ENCODE measurements at places on chromosomes 3 and 15.
A peak's percentile ranks its signal among the peaks of the same experiment; 100 is the strongest.

- DNase-seq, result no peak
These were observed 174.5 kb downstream of the CACNA1D start for GRCh38 chr3:53668872-53669271.

DNA sequence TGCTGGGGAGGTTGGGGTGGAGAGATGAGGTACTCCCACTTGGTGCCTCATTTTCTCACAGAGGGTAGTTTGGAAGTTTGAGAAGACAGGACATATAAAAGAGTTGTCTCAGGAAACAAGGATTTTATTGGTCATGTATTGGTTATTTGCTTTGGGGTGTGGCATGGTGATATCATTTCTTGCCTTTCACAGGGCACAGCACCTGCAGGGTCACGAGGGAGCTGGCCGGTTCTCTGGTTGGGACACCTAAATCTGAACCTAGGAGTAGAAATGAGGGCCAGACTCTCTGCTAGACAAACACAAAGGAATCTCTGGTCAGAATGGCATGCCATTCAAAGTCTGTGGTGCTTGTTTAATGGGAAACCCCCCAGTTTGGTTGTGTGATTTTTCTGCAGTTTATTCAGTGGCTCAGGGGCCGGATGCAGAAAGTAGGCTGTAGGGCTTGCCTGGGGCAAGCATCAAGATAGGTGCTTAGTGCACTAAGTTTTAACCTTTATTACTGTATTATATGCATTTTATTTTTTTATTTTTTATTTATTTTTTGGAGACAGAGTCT is 237.7 kb upstream of the EIF1B start:
- DNase-seq, result no peak

- no peak for DNase-seq
These were observed 1.4 kb downstream of the FAM227B start for GRCh38 chr15:49619226-49619625.

- DNase-seq, result no peak
These were observed 98.6 kb downstream of the MESD start for GRCh38 chr15:80891006-80891405.

DNA sequence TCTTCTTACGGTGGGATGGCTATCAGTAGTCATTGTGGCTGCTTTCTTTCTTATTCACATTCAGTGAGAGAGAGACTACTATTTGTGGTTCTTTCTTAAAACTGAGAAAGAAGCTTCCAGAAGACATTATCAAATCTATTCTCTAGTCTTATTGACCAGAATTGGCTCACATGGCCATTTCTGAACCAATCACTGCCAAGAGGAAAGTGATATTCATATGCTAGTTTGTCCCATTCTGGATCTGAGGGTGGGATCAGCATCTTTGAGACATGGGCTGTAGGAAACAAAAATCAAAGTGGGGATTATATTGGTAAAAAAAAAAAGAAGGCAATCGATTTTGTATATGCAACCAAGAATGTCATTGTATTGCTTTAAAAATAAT is 106.4 kb upstream of the RASGRP1 start:
- no peak for DNase-seq

- no peak for DNase-seq
These were observed 314.5 kb downstream of the TLE3 start for GRCh38 chr15:69783211-69783610.

DNA sequence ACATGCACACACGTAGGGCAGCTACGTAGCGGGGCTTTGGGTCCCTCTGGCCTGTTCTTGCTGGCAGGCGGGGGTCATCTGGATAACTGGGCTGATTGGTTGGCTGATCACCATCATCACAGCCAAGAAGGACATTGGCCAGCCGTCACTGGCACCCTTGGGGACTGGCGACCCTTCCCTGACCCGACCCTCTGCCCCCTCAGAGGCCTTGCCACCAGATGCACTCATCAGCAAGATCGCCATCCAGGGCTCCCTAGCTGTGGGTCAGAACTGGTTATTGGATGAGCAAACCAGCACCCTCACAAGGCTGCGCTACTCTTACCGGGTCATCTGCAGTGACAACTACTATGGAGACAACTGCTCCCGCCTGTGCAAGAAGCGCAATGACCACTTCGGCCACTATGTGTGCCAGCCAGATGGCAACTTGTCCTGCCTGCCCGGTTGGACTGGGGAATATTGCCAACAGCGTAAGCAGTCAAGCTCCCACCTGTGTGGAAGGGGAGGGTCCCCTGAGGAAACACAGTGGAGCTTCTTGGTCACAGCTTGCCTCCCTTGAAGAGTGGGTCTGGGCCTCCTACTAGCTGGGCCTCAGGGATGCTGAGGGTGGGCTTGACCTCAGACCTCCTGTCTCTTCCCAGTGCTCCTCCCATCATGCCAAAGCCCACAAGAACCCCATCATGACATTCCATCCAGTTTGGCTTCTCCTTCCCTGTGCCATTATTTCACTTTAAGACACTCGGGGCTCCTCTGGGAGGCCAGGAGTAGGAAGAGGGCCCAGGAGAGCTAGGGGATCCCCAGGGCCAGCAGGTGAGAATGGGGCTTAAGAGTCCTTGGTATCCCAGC is 2.4 kb downstream of the DLL4 start:
- no peak for DNase-seq

DNA sequence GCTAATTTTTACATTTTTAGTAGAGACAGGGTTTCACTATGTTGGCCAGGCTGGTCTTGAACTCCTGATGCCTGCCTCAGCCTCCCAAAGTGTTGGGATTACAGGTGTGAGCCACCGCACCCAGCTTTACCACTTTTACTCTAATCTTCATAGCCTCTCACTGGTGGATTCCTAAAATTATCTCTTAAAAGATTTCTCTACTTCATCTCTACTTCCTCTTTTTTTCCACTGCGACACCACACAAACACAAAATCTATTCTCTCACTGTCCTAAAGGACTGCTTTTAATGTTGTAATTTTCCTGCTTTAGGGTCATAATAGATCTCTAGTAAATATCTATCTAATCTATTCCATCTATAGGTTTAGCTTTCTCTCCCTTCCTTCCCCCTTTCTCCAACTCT is 34.0 kb upstream of the TBL1XR1 start:
- no peak for DNase-seq

DNA sequence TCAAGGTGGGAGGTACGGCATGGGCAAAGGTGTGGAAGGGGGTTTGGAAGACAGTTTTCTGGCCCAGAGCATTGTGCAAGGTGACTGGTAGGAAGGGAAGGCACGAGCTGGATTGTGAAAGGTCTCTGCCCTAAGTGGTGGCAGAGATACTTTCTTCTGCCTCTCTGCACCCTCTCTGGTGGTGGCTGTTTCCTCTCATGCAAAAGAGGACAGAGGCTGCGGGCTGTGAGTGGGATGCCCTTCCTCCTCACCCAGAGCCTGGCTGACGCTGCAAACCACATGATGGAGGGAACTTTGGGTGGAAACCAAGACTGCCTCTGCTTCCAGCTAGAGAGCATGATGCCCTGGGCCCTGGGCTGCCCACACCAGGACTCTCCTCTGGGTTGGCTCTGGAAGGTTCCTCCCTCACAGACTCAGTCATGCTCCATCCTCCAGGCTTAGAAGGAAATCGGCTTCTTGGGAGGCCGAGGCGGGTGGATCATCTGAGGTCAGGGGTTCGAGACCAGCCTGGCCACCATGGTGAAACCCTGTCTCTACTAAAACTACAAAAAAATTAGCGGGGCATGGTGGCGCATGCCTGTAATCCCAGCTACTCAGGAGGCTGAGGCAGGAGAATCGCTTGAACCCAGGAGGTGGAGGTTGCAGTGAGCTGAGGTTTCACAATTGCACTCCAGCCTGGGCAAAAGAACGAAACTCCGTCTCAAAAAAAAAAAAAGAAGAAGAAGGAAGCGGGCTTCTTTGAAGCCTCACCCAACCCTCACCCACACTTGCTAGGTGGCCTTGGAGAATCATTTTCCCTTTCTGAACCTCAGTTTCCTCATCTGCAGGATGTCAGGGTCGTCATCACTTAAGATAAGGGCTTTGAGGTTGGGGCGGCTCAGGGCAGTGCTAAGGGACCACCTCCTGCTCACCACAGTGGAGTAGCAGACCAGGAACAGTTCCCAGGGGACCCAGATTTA is 8.3 kb downstream of the PSTPIP1 start:
- no peak for DNase-seq

GRCh38 chr15:43215961-43216360 is 4.9 kb downstream of the EPB42 start:
- no peak for DNase-seq

GRCh38 chr3:94413336-94414108 is 350.7 kb downstream of the NSUN3 start:
- no peak for DNase-seq

GRCh38 chr3:113831103-113831355 is 7.6 kb upstream of the GRAMD1C start:
- DNase-seq, result no peak

GRCh38 chr3:188863999-188864406 is 307.8 kb upstream of the TPRG1 start:
- DNase-seq, result no peak

- no peak for DNase-seq
These were observed 37.0 kb upstream of the CORO2B start for GRCh38 chr15:68541743-68542142.

DNA sequence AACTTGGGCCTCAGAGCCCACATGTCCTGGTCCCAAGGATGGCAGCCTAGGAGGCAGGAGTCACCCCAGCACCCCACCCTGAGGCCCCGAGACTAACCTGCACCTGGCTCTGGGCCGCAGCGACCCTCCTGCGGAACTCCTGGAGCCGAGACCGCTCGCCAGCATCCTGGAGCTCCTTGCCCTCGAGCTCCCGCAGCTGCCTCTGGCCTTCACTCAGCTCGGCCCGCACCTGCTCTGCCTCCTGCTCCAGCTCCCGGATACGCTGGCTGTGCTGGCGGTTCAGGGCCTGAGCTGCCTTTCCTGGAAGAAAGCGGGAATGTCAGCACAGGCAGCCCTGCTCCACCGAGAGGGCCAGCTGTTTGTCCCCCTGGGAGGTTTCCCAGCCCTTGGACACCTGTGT is 13.2 kb downstream of the KIF7 start:
- no peak for DNase-seq

GRCh38 chr3:52880474-52880873 is 16.9 kb downstream of the STIMATE start:
- no peak for DNase-seq

DNA sequence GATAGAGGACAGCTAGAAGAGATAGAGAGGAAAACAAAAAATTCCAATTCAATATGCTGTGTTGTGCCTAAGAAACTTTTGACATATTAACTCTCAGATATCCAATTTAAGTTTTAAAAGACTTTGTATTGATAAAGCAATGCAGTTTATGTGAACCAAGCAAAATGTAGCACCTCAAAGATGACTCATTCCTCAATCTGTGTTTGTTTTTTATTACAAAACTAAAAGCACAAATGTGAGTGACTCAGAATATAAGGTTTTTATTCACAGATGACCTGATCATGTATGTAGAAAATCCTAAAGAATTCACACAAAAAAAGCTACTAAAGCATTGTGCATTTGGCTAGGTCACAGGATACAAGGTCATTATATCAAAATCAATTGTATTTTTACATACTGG is 11.1 kb downstream of the HCLS1 start:
- no peak for DNase-seq

DNA sequence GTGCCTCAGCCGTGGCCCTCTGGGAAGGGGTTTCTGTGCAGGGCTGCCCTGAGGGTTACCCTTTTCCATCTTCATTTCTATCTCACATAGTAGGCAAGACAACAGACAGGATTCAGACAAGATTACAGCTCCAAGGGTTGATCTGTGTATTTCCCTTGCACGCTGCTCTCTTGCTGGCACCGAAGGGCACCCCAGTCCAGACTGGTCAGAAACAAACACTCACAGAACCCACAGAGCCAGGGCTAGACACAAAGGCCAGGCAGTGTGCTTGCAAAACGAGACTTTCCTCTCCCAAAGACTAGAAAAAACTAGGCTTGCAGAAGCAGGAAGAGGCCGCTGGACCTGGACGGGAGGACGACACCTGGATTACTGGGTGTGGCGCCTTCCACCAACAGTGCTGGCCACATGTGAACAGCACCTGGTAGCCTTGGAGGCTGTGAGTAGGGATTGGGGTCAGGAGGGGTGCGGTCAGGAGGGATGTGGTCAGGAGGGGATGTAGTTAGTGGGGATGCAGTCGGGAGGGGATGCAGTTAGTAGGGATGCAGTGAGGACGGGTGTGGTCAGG is 96.8 kb downstream of the BDH1 start:
- no peak for DNase-seq

DNA sequence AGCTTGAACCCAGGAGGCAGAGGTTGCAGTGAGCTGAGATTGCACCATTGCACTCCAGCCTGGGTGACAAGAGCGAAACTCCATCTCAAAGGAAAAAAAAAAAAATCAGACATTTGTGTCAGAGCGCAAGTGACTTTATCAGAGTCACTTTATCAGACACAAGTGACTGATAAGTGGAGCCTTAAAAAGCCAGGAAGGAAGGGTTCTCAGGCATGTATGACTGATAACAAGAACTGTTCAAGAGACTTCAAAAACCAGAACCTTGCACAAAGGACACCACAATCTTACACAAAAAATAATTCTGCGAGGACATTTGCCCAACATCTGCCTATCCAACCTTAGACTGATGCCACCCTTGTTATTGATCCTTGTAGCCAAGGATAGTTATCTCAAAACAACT is 13.3 kb upstream of the CFAP44 start:
- no peak for DNase-seq

DNA sequence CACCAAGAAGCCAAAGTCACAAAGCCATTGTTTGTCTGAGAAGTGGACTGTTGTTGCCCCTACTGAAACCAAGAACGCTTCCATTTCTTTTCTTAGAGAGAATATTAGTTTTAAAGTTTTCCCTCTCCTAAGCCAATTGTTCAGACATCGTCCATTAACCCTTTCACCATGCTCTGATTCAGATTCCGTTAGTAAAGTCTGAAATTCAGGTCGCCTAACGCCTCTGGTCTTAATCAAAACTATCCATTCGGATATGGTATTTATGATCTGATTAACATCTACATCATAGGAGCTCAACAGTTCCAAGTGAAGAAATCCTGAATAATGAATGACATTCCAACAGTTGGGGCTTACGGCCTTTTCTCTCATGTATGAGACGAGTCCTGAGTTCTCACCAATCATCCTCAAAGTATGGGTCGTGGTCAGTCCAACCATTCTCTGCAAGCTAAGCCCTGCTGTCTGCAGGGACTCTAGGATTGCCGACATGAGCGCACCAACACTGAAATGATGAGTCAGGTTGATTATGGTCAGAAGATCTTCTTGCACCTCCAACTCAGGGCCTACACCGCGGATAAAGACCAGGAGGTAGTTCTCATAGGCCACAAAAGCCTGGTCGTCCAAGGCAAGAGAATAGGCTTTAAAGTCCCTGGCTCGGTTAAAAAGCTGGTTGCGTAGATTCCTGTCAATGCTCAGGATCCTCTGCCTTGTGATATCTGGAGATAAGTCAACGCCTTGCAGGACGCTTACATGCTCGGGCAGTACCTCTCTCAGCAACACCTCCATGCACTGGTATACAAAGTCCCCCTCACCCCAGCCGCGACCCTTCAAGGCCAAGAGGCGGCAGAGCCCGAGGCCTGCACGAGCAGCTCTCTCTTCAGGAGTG is 767 bp downstream of the EPM2AIP1 start:
- peak; percentile 6 for DNase-seq

- DNase-seq, result no peak
These were observed 153.4 kb upstream of the UMPS start for GRCh38 chr3:124576565-124577493.

GRCh38 chr3:107345822-107346405 is 31.3 kb upstream of the CCDC54 start:
- no peak for DNase-seq

All from LoVo (cell line).